Eye (tissue), 1 donor: ENCODE measurements at places on chromosomes 7 and 10.

DNA sequence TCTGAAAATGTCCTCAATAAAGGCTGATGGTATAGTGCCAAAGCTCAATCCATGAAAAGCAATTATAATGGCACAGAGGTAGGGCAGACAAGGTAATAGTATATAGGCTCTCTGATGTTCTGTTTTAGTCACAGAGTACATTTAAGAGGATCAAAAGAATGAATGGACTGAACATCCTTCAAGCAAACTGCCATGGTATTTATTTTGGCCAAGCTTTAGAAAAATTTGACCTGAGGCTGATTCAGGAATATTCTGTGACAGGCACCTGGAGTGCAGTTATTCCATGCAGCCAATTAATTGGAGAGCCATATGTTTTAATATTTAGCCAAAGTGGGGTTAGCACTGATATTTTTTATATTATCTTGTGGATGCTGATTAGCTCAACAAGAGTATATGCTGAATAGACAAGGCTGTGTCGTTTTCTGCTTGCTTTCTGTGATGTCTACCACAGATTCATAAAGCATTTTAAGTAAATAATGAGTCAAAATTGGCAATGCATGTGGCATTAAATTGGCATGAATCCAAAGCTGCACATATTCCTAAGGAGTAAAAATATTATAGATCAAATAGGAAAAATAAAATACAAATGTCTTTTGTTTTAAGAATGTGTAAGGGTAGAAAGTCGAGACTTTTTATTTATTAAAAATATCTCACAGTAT, 177.4 kb downstream of the PCLO start:
- no peak for DNase-seq

GRCh38 chr10:43963793-43964425, 315.2 kb upstream of the ZNF32 start:
- no peak for DNase-seq

DNA sequence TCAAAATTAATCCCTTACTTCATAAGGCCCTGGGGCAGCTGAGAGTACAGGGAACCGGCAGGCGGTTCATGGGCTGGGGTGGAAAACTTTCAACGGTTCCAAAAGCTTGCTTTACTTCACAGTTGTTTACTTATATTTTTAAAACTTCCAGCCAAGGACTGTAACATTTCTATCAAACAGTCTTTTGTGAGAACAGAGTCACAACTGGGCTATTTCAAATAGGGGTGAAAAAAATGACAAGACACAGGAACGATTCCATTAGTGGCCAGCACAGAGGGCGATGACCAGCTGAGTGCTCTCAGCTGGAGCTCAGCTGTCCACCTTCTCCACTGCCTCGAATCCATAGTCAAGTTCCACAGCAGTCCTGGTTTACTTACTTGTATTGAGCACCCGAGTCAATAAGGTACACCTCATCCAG, 48.2 kb downstream of the XPNPEP1 start:
- no peak for DNase-seq

GRCh38 chr7:18721429-18721828, 225.9 kb downstream of the HDAC9 start:
- no peak for DNase-seq

GRCh38 chr7:105655067-105655466, 73.8 kb upstream of the EFCAB10 start:
- DNase-seq = peak; percentile 63

GRCh38 chr10:118238573-118239235, 103.4 kb downstream of the FAM204A start:
- no peak for DNase-seq

DNA sequence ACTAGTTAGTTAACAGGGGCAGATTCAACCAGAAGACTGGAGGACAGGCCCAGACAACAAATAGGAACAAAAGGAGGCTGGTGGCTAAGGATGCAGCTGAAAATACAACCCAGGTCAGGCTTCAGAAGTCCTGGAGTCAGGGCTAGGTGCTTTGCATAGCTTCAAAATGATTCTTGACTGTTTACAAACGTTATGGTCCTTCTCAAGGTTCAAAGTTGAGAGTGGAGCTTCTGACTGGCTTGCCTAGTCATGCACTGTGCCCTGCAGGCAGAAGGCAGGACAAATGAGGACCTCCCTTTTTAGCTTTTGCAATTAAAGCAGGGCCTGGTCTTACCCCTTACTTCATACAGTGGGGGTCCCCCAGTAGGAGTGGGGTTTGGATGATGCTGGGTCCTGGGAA, 4.4 kb upstream of the CDH23 start:
- no peak for DNase-seq

GRCh38 chr7:76002139-76002538, 7.7 kb upstream of the TMEM120A start:
- DNase-seq = no peak

GRCh38 chr7:64999165-65000004, 7.1 kb downstream of the ERV3-1 start:
- no peak for DNase-seq

DNA sequence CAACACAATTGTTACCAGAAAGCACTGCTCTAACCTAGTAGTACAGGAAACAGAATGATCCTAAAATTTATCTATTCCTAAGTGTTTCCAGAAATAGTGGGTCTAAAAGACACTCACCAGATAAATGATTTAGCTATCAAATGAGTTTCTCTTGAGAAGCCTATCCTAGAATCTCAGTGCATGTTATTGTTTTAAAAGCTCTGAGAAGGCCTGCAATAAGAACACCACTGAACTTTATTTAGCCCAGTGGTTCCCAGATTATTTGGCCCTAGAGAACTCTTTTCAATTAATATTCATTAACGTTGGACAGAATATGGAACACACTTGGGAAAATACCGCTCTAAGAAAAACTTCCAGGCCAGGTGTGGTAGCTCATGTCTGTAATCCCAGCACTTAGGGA, 220.1 kb upstream of the GHITM start:
- no peak for DNase-seq

DNA sequence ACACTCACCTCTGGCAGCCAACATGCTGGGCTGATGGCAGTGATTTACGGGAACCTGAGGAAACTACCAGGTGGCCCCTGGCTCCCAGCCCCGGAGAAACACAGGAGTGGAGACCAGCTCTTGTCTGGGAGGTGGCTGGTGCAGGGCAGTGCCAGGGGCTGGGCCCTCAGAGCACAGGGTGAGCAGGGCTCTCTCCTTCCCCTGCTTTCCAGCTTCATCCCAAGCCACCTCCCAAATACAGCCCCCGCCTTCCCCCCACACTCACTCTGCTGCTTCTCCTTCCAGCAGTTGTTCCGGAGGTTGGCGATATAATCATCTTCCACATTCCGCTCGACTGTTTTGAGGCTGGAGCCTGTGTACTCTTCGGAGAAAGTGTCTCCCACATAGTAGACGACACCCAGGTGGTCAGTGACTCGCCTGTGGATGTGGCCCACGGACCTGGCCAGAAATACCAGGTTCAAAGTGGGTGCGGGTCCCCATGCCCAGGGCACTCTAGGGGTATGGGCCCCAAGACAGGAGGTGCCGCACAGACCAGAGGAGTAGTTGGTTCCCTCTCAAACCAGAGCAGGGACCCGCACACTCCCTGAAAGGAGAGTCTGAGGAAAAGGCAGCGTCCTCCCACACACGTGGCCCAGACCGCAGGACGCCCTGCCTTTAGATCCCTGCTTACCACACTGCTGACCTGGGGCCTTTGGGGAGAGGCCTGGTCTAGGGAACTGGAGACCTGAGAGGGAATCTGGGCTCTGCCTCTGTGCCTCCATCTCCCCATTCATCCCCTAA, 18.3 kb downstream of the DNAJB12 start:
- no peak for DNase-seq

GRCh38 chr10:48792687-48793096, 108.0 kb downstream of the WDFY4 start:
- DNase-seq = no peak

GRCh38 chr10:50520115-50520514, 103.6 kb downstream of the SGMS1 start:
- no peak for DNase-seq

DNA sequence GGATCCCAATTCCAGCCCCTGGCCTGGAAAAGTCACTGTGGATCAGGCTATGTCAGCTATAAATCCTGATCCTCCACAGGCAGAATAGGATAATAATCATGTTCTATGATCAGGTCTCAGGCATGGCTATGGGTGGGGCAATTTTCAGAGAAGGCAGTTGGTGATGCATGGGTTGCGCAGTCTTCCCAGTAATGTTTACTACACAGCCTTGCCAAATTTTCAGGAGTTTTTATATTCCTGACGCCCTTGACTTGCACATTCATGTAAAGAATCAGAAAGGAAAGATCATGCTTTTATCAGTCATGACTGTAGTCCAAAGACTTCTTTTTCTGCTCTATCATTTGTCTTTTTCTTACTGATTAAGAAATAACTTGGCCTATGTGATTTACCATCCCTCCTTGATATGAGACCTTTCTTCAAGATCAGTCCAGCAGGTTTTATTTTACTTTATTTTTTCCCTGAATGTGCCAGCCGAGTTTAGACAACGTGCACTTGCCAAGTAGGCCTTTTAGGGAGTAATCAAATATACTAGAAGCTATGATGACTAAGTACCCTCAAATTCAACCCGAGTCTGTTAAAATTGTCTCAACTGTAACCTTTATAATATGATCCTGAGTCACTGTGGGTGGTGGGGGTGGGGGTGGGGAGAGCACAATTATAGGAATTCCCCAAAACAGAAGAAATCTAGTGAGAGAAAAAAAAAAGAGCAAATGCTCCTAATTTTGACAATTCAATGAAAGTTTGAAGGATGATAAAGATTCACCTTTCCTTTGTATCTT, 31.9 kb downstream of the ARL4A start:
- no peak for DNase-seq

DNA sequence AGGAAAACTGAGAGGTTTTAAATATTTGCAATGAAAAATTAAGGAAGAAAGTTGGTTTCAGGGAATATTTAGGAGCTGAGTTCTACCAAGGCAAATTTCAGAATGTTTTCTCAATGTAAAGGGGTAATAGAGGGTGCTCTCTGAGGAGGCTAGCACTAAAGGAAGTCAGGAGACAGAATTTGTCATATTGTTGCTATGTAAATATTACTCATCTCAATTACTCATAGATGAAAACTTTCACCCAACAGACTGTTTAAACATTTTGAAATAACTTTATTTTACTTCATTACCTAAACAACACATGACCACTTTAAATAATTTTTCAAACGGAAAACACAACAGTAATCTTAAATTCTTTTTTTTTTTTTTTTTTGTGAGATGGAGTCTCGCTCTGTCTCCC, 274.8 kb upstream of the NRG3 start:
- no peak for DNase-seq

GRCh38 chr7:132536654-132537395, 39.4 kb downstream of the PLXNA4 start:
- no peak for DNase-seq

DNA sequence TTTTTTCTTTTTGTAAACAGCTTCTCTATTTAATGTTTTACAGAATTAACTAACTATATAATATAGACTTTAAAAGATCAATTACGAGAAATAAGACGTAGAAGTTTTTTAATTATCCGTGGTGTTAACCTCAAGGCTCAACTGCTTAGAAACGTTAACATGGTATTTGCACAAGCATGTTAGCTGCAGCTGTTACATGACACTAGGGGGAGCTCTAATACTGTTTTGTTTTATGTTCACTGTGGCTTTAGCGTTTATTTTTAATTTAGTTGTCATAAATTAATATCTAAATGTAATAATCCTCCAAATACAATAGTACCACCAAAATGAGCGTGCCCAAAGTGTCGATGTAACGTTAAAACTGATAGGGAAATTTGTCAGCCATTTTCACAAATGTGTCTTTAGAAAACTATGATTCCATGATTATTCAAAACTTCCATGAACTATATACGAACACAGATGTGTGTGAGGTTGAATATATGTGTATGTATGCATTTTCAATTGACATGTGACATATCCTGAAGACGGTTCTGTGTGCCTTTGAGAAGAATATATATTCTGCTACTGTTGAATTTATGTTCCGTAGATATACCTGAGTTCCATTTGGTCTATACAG, 828.8 kb upstream of the MBL2 start:
- peak; percentile 70 for DNase-seq

DNA sequence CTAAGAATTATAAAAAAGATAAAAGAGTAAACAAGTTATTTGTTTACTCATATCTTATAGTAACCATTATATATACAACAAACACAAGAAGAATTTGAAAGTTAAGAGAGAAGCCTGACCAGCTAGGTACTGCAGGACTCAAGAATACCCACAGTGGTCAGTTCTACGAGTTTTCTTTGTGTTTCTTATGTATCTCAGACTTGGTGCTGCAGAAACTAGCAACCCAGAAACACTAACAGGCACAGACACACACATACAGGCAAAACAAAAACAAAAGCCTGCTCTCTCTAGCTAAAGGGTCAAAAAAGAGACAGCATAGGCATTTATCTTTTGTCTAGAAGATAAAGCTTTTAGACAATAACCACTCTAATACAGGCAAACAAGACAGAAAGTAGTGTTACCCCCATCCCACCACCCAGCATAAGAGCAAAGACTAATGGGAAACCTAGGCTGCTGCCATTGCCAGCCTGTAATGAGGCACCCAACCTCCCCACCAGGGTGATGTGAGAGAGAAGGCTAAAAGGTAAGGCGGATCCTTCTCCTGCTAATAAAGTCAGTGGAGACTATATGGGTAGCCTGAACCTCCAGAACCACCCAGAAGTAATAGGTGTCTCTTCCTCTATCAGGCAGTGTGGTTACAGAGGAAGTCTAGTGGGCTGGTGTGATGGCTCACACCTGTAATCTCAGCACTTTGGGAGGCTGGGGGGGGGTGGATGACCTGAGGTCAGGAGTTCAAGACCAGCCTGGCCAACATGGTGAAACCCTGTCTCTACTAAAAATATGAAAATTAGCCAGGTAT, 113.9 kb downstream of the DNAJC1 start:
- no peak for DNase-seq

DNA sequence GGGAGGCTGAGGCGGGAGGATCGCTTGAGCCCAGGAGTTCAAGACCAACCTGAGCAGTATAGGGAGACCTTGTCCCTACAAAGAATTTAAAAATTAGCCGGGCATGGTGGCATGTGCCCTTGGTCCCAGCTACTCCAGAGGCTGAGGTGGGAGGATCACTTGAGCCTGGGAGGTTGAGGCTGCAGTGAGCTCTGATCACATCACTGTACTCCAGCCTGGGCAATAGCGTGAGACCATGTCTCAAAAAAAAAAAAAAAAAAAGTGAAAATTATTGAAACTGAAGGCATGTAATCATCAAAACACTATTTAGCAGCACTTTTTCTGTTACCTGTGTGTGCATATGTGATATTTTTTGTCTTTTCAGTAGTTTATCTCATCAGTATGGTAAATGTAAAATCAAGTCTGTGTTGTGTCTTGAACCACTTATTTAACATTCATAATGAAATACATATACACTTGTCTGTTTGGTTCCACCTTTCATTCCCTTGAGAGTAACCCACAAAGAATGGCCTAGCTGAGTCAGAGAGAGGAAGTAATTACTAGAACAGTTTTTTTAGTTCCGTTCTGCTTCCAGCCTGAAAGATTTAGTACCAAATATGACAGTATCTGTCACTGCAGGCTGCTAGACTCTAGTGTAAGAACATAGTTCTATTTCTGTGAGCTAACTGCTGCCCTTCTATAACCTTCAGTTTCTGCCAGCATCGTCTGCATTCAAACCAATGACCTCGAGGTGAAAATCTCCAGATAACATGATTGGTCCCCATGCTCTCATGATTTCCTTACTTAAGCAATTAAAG, 68.6 kb downstream of the MMRN2 start:
- no peak for DNase-seq

GRCh38 chr10:77175631-77176222, 461.9 kb downstream of the KCNMA1 start:
- DNase-seq = no peak
